ENCODE measurements at places on chromosomes 6 and 20.

DNA sequence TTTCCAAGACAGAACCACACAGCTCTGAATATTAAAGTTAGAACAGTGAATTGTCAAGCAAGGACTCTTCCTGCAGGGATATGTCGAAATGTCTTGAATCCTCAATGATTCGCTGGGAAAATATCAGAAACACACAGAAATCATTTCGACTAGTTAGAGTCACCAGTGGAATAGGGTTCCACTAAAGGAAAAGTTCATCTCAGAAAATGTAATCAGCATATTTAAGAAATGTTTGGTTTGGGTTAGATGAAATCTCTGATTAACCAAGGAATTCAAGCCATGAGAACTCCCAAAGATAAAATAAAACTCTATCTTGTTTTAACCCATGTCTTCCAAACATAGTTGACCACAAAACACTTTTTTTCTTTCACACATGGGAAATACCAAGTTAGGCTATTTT is 621.0 kb upstream of the NRSN1 start:
- no peak for DNase-seq

DNA sequence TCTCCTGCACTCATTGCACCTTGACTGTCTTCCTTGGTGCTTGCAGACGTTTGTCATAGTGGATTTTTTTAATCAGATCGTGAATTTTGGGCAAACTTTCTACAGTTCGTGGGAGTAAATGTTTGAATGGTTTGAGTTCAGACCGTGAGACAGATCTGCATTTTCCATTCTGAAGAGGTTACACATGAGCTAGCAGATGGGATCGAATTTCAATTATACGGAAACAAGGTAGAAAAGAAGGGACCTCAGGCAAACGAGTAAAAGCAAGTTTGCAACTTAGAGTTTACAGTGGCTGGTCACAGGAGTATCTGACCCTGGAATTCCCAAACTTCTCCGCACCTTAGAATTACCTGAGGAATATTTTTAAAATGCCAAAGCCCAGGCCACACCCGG is 17.2 kb upstream of the NCR2 start:
- DNase-seq = no peak

DNA sequence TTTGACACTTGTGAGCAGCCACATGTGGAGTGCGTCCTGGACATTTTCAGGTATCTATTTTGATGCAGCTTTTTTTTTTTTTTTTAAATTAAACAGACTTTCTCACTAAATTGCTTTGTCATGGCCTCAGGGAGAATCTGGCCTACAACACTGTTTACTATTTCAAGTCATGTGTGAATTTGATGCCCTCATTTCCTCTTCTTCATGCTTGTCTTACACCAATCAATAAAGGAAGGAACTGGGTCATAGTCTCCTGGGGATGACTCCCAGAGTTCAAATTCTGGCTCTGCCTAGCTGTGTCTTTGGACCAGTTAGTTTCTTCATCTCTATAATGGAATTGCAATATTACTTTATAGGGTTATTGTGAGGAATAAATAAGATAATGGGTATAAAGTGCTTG is 554.1 kb downstream of the PRKN start:
- DNase-seq = no peak

GRCh38 chr6:139592011-139592410 is 217.6 kb upstream of the CITED2 start:
- DNase-seq = no peak

DNA sequence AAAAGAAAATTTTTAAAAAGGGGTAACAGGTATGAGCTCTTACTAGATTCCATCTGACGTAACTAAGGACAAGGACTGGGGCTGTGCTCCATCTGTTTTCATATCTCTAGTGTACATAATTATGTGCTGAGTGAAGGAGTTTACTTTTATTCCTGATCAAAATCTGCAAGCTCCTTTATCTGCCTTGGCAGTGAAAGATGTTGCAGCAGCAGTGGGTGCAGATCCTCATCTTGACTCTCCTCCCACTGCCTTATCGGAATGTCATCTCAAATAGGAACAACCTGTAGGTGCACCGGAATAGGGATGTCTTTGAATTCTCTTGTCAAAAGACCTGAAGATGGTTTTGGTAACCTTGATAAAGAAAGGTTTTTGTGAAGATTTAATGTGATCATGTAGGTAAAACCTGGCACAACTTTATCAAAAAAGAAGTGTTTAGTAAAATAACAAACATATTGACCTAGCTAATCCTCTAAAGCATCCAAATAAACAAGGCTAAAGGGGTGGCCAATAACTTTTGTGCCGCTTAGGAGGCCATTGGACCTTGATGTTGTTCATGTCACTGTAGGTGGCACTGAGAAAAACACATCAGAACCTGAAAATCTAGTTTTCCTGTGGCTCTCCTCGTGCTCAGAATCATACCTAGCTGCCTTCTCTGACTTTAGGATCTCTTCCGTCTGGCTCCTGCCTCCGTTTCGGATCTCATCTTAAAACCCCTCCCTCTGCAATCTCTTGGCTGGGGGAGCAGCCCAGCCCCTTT is 19.0 kb upstream of the SLC16A10 start:
- no peak for DNase-seq

DNA sequence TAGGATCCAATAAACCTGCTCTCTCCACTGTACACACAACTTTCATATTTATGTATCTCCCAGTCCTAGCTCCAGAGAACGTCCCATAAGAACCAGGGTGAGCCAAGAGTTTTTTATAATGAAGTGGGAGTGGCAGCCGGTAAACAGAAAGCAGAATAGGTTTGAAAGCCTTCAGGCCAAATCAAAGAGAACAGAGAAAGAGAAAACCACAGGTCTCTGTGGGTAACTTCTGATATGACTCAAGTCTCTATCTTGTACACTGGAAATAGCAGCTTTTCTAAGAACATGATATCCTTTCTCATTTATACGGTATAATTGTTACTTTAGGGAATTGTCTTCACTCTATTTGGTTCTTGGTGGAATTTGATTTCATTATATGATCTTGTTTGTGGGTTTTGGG is 273.6 kb downstream of the PACRG start:
- DNase-seq = peak; percentile 63

DNA sequence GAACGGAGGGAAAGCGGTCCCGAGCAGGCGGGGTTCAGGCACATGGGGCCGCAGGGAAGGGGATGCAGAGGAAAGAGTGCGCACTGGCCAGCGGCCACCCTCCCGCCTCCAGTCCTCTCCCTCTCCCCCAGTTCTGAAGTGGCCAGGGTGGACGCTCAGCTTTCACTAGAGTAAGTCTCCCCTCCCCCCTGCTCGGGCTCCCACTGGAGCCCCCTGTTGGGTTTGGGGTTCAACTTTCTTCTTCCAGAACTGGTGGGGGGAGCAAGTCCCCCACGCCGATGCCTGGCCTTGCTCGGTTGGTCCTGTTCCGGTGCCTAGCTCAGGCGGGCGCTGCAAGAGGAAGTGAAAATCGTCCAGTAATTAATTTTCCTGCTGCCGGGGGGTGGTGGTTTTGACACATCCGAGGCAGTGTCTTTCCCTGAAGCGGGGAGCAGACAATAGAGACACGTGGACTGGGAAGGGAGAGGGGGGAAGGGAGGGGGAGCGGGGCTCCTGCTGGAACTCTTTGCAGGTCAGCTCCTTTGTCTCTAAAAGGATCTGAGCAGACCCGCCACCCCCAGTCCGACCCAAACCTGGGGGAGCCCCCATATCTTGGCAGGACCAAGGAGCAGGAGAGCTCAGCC is 824 bp upstream of the SCRT2 start:
- no peak for DNase-seq

DNA sequence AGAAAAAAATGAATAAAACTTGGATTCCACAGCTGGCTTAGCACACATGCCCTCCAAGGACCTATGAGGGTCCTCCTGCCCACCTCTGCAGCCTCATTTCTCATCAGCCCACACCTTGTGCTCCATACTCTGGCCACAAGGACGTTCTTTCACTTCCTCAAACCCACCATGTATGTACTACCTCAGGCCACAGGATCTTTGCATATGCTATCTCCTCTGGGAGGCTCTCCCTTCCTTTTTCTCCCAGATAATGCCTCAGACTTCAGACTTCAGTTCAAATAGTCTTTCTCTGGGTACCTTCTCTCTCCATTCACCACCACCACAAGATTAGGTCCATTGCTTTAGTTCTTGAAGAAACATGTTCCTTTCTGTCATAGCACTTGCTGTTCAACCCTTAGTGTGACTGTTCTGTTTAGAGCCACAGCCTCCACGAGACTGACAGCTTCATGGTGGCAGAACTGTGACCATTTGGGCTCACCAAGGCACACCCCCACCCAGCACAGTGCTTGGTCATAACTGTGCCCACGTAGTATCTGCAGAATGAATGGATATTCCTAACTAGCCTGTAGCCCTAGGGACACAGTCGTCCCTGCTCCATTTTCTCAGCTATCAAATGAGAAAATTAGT is 146.7 kb upstream of the LRFN2 start:
- no peak for DNase-seq

DNA sequence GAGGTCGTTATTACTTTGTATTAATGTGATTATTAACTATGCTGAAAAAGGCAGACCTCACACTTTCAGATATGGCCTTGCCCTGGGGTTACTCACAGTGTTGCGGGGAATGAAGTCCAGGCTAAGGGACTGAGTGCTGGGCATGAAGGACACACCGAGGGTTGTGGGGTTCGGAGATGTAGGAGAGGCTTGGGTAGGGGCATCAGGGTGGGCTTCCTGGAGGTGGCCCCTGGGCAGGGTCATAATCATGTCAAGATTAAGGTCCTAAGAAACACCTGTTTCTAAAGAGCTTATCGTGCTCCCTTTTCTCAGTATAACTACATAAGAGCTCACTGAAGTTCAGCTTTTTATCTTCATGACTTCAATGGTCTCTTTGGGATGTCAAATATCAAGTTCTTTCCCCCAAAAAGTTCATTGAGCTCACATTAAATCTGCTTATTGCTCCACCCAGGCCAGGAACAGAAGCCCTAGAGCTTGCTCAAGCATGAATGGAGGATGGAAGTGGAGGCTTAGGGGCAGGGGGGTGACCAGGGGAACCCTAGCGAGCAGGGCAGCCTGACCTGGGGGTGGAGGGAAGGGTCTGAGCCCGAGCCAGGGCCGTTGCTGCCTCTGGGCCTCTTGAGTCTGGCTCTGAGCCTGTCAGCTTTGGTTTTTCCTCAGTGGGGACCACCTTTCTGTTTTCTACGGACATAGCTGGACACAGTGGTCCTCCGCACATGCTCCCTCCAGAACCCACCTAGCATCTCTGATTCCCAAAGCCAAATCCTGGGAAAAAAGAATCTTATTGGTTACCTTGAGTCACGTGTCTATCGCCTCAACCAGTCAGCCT is 37.3 kb upstream of the TGM2 start:
- DNase-seq = no peak

- no peak for DNase-seq
Measured at GRCh38 chr20:33054381-33054780, 678 bp downstream of the BPIFB3 start.

DNA sequence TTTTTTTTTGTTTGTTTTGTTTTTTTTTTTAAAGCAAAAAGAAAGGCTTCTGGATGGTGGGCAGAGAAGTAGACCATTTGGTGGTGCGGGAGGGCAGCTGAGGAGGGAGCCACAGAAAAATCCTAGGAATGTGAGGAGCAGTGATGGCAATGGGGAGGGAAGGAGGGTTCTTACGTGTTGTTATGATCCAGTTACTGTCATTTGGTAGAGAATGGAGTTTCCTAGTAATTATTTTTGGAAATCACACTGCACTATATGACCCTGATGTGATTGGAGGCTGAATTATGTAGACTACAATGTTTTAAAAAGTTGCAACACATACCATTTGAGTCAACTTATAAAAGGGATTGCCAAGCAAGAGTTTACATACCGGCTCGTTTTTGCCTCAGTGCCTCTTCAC is 22.1 kb downstream of the ADGRF5 start:
- no peak for DNase-seq

DNA sequence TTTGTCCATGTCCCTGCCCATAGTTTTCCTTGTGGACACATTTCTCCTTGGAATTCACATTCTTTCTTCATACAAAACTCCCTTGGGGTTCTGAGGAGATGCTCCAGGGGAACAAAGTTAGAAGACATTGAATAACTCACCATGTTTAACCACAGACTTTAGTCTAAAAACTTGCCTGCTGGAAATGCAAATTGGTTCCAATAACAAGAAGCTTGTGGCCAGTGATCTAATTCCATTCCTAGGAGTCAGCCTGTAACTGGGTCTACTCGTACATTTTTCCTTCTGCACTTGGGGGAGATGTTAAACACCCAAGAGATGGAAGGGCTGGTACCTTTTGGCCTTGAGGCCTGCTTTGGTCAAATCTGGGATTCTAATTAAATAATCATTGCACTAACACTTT is 60.2 kb downstream of the SCML4 start:
- no peak for DNase-seq

DNA sequence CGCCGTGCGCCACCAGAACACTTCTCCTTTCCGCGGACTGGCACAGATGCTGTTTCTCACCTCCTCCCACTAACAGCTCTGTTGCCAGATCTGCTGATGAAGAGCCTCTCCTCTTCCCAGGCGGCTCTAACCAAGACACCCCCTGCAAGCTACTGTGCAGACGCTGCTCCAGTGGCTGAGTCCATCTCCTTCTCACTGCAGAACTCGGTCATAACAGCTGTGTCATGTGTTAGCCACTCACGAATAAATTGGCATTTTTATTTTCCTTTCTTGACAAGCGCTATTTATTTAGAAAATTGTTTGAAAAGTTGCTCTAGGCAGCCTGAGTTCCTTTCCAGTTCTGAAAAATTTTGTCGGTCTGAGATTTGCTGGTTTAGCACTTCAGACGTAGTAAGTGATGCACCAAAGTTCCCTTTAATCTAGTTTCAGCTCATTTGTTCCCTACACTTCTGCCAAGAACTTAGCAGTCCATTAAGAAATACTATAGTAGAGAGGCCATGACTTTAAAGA is 12.8 kb upstream of the PLEKHG1 start:
- no peak for DNase-seq
